ENCODE measurements at places on chromosomes 1 and 21.

DNA sequence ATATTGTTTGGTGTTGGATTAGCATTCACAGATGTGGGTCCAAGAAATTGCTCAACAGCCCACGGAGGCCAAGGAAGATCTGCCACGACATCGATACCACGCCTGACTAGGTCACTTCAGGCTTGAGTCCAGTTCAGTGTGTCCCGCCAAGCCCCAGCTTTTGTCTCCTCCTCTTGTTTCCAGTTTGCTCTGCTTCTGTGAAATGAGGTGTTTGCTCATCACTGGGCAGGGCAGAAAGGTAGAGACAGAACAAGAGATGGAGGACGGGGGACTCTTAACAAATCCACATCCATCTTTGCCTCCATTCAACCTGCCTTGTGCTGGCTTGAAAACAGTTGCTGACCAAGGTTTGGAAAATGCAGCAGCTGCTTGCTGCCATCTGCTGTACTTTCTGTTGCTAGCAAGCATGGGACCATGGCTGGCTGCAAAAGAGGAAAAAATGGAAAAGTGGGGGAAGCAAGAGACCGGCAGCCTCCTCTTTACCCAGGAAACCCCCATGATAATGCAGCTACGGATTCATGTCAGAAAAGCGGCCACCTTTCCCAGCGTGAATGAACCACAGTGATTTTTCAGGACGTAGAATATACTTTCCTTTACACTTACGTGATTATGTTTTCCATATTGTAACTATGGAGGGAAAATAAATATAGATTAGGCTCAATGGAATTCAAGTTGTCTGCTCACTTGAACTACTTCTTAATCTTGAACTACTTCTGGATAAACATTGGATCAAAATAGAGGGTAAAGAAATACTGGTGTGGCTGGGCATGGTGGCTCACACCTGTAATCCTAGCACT lies 80.2 kb upstream of the GREM2 start:
- no peak for DNase-seq

GRCh38 chr1:18970762-18971161 lies 14.3 kb upstream of the IFFO2 start:
- DNase-seq = no peak

DNA sequence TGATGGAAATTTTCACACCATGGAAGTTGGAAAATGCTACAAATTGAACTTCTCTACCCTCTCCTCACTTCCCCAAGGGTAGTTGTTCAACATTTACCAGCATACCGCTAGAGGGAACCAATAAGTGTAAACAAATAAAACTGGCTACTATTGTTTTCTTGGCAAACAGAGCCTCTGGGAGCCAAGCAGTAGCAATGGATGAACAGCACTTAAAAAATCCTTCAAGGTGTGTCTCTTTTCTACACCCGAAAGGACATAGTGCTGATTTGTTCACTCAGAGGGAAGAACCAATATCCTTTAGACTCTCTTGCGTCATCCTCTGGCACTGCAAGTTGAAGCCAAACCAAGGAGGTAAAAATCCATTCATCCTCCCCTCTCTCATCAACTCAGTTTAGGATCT lies 161.5 kb downstream of the TBX15 start:
- DNase-seq = no peak

- DNase-seq = no peak
Observed at GRCh38 chr1:203325418-203326091, 20.2 kb downstream of the BTG2 start.

GRCh38 chr1:71859806-71860205 lies 422.5 kb downstream of the NEGR1 start:
- no peak for DNase-seq

GRCh38 chr1:168408884-168409283 lies 128.2 kb downstream of the TBX19 start:
- DNase-seq = peak; percentile 45

DNA sequence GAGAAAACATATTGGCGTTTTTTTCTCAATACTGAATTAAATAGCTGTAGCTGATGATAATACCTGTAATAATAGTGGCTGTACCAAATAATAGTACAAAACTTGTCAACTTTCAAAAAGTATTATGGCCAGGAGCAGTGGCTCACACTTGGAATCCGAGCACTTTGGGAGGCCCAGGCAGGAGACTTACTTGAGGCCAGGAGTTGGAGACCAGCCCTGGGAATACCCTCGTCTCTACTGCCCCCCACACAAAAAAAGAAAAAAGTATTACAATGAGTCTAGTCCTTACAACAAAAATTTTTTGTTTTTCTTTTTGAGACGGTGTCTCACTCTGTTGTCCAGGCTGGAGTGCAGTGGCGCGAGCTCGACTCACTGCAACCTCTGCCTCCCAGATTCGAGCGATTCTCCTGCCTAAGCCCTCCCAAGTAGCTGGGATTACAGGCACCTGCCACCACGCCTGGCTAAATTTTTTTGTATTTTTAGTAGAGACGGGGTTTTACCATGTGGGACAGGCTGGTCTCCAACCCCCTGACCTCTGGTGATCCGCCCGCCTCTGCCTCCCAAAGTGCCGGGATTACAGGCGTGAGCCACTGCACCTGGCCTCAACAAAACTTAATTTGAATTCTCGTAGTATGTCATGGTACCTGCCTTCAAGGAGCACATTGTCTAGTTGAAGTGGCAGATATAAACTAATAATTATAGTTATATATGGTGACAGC lies 1.4 kb downstream of the RBBP4 start:
- no peak for DNase-seq

GRCh38 chr1:158933621-158934020 lies 2.3 kb downstream of the PYHIN1 start:
- no peak for DNase-seq

DNA sequence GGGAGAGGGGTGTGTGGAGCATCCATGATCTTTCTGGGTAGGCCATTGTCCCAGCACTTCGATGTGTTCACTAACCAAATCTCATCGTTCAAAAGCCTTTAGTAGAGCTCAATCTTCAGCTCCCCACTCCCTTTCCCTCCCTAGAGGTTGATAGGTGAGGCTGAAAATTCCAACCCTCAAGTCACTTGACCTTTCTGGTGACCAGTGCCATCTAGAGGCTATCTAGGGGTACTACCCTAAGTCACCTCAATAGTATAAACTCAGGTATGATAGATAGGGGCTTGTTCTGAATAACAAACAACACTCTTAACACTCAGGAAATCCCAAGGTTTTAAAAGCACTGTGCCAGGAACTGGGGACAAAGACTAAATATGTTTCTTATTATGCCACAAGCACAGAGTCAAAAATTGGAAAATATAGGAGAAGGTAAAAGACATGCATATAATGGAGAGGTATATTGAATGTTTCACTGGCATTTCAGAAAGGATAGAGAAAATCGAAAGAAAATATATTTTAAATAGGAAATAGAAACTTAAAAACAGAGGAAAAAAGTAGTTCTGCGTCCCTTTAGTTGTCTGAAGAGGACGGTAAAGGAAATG lies 42.9 kb upstream of the CD53 start:
- no peak for DNase-seq

DNA sequence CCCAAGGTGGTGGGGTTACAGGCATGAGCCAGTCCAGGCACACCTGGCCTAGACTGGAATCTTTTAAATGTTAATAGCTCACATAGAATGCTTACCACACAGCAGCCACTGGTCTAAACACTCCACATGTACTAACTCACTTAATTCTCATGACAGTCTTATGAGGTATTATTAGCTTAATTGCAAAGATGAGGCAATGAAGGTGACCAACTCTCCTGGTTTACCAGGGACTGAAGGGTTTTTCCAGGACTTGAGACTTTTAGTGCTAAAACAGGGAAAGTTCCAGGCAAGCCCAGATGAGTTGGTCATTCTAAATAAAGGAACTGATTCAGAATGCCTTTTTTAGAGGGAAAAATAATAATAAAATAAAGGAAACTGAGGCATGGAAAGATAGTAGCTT lies 7.0 kb upstream of the STMN1 start:
- no peak for DNase-seq

GRCh38 chr21:17476006-17476405 lies 36.8 kb upstream of the CXADR start:
- DNase-seq = no peak

- DNase-seq = no peak
Observed at GRCh38 chr1:231037585-231038517, 2.2 kb downstream of the FAM89A start.

DNA sequence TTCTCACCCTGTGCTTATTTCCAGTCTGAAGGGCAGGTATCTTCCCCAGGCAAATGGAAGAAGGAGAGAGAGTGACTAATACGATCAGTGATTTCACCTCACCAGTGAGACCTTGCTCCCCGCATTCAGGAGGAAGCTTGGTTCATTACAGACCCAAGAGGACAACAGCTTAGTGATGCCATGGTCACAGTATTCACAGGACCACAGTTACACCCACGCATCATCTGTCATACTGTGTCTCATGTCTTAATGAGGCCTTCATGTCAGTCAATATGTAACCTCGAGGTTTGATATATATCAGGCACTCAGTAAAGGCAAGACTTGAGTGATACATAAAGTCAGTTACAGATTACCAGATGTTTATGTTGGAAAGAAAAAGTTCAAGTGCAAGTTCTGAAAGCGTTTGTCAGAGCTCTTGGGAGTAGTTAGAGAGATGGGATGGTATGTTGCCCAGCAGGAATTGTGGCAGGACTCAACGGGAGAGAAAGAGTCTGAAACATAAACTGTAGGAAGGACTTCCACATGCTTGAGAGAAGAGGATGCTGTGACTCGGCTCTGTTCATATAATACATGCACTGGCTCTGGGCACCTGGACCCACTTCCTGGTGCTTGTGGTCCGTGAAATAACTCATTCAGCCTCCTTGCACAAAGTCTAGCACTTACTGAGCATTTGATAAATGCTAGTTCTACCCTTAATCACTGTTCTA lies 33.3 kb downstream of the GNPAT start:
- DNase-seq = no peak

- DNase-seq = no peak
Observed at GRCh38 chr1:151939779-151940178, 30.5 kb upstream of the THEM4 start.

DNA sequence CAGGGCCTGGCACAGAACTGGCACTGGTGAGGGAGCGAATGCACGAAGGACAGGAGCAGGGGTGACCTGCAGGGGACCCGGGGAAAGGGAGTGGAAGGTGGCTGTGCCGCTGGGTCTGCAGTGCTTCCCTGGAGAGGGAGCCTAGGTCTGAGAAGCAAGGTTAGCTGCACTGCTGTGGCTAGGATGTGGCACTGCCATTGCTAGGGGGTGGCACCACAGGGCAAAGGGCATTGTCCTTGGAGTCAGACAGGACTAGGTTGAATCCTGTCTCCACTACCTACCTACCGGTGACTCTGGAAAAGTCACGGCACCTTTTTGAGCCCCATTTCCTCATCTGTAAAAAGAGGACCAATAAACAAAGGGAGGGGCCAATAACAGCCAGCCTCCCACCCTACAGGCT lies 28.3 kb downstream of the SLC1A7 start:
- no peak for DNase-seq

DNA sequence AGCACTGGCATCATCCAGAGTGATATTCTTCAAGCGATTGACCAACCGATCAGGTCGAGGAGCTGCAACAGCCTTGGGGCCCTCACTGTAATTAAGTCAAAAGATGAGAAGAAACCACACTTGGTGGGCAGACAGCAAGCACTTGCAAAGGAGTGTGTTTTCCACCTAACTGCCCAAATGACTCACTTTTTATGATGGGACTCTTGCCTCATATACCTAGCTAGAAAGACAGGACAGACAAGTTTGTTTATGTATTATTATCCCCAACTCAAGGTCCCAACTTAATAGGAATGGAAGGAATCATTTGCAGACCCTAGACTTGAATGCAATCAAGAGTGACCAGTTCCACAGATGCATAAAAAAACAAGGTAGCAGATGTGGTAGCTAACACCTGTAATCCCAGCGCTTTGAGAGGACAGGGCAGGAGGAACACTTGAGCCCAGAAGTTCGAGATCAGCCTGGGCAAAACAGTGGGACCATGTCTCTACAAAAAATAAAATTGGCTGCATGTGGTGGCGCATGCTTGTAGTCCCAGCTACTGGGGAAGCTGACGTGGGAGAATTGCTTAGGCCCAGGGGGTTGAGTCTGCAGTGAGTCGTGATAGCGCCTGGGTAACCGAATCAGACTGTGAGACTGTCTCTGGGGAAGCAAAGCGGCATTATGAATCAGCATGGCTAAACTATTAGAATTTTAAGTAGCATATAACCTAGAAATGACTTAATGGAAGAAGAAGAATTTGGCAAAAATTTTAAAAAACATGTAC lies 2.3 kb upstream of the NRAS start:
- no peak for DNase-seq

DNA sequence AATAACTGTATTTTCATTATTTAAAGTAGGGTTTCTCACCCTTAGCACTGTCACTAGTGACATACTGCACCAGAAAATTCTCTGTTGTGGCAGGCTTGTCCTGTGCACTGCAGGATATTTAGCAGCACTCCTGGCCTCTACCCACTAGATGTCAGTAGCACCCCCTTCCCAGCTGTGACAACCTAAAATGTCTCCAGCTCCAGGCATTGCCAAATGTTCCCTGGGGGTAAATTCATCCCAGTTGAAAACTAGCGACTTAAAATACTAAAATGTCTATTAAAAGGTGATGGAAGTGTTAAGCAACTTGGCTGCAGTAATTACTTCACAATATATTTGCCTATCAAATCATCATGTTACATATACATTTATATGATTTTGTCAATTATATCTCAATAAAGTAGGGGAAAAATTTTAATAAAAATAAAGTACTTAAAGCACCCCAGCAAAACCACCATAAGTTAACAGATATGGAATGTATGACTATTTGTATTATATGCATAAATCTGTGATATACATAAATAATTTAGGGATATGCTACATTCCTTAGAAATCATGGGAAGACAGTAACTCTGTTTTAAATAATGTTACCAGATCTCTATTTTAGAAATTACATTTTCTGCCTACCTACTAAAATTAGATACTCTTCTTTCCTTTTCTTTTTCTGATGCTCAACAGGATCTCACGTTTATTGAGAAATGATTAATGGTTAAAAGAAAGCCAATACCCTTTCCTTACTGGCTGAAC lies 74.6 kb downstream of the ARID4B start:
- peak; percentile 36 for DNase-seq

GRCh38 chr1:84773195-84773594 lies 82.9 kb upstream of the SSX2IP start:
- no peak for DNase-seq

DNA sequence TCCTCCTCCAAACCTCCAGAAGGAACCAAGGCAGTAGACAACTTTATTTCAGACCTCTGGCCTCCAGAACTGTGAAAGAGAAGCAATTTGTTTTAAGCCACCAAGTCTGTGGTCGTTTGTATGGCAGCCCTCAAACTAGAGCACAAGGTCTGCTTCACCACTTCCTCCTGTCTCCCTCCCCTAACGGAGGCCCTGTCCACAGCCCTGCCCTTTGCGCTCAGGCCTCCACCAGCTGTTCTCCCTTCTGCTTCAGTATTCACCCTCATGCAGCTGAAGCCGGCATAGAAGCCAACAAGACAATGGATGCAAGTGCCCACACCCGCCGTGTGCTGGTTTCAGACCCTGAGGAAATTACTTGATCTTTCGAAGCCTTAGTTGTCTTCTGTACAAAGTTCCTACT lies 364.1 kb downstream of the HHAT start:
- DNase-seq = no peak

DNA sequence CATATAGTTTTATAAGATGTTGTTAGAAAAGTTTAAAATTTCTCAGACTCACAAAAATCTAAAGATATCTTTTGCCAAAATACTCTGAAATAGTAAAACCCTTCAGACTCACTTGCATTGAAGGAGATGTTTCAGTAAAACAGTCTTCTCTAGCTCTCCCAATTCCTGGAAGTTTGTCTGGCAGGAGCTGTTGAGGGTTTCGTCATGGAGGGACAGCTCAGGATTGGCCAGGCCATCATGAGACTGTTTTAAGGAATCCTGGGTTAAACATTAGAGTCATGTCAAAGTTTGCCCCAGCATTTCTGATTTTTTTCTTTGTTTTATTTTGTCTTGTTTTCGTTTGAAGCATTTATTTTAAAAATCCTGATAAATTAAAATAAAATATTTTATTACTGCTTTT lies 293.8 kb upstream of the PBX1 start:
- DNase-seq = no peak

Measured in stimulated activated CD4-positive, alpha-beta T cell treated with anti-CD3 and anti-CD28 coated beads, Interleukin-12 subunit alpha, Interleukin-12 subunit beta, amount 100 ng/mL, for 4 hours (primary cell).